CD4-positive, alpha-beta T cell (primary cell): ENCODE measurements at places on chromosomes 11 and 22. TPM values are rescaled to one million over a fixed set of nuclear protein-coding genes. Genes with fewer than 3 reads are reported as not detected.

Gene ATG16L2
- 58.3 TPM for total RNA-seq

Gene PHETA2
- 0.42 TPM for total RNA-seq

Gene TSKU
- total RNA-seq = not detected

Gene PHLDB1
- 1.8 TPM for total RNA-seq

Gene SYT7
- total RNA-seq = not detected

Gene GPR83
- total RNA-seq = 0.11 TPM

DNA sequence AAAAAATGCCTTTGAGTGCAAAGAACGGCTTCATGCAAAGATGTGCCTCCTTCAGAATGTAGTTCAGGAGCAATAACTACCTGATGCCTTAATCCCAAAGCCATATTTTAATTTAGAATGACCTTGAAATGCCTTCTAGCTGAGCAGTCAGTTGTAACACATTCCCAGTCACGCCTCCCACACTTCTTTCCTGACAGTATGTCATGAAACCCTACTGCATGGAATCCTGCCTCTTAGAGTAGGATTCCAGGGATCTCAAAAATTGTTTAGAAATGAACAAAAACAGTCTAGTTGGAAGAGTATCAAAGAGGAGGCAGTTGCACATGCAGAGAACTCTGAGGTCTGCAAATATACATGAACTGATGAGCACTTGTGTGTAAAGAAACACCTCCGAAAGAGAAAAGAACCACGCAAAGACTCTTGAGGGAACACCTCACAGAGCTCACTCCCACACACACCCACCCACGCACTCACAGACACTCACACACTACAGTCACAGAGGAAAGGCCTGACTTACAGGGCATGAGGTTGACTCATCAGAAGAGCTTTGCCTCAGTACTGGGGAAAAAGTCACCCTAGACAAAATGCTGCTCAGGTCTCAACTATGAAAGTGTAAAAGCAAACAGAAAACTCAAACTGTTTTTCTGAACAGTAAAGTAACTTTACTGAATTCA, 77.4 kb downstream of the GGTLC2 start:
- no peaks in the 10 kb centered on the region for H3K27me3 ChIP-seq
- no peak overlapping the region for H3K4me3 ChIP-seq
- H3K27ac ChIP-seq = no peak overlapping the region
- H3K36me3 ChIP-seq = no peaks in the 10 kb centered on the region

GRCh38 chr11:88194990-88195389, 19.7 kb upstream of the RAB38 start:
- DNase-seq = no peak
- H3K27me3 ChIP-seq = no peaks in the 10 kb centered on the region
- no peaks in the 10 kb centered on the region for H3K4me1 ChIP-seq
- H3K36me3 ChIP-seq = no peaks in the 10 kb centered on the region
- H3K4me3 ChIP-seq = no peak overlapping the region
- no peak overlapping the region for H3K27ac ChIP-seq

DNA sequence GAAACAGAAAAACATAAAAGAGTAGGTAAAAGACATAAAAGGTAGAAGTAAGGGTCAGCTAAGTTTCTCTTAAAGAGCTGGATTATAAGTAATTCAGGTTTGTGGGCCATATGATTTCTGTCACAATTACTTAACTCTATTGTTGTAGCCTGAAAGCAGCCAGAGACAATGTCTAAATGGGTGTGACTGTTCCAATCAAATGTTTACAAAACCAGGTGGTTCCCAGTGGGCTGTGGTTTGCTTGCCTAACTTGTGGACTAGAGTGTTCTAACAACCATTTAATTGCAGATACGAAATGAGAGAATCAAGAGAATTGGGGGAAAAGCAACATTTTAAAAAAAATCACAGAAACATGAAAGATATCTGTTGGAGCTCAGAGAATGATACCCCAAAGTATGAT, 22.6 kb downstream of the OR6M1 start:
- DNase-seq = no peak
- H3K4me1 ChIP-seq = no peaks in the 10 kb centered on the region
- no peak overlapping the region for H3K4me3 ChIP-seq
- peaks cover 3% of the 10 kb centered on the region for H3K27me3 ChIP-seq

DNA sequence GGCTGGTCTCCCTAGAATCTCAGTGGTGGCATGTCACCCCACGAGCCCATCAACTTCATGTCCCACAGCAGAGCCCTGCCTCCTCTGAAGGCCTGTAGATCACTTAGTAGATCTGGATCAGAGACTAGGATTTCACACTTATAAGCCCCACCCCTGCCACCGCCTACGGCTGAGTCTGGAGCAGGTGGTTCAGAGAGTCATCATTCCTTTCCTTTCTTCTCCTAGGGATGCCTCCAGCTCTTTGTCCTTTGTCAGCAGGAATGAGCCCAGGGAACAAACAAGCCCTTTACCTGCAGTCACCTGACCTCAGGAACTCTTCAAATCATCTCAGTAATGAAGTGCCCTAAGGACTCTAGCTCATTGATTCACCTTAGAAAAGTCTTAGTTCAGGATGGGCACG, 37.8 kb downstream of the SCGB1A1 start:
- H3K4me3 ChIP-seq = no peak overlapping the region
- no peaks in the 10 kb centered on the region for H3K4me1 ChIP-seq
- H3K36me3 ChIP-seq = no peaks in the 10 kb centered on the region

GRCh38 chr11:9566561-9567063, 6.9 kb upstream of the WEE1 start:
- no peaks in the 10 kb centered on the region for H3K36me3 ChIP-seq
- peaks cover 9% of the 10 kb centered on the region for H3K4me1 ChIP-seq
- no peaks in the 10 kb centered on the region for H3K27me3 ChIP-seq
- no peak for DNase-seq

- H3K27me3 ChIP-seq = no peaks in the 10 kb centered on the region
- no peak overlapping the region for H3K27ac ChIP-seq
- no peaks in the 10 kb centered on the region for H3K4me1 ChIP-seq
Observed at GRCh38 chr11:120612513-120613263, 101.1 kb downstream of the GRIK4 start.

- no peak overlapping the region for H3K27ac ChIP-seq
- H3K27me3 ChIP-seq = no peaks in the 10 kb centered on the region
- H3K4me1 ChIP-seq = no peaks in the 10 kb centered on the region
- no peak overlapping the region for H3K4me3 ChIP-seq
Observed at GRCh38 chr11:36868380-36868779, 270.3 kb upstream of the RAG2 start.

DNA sequence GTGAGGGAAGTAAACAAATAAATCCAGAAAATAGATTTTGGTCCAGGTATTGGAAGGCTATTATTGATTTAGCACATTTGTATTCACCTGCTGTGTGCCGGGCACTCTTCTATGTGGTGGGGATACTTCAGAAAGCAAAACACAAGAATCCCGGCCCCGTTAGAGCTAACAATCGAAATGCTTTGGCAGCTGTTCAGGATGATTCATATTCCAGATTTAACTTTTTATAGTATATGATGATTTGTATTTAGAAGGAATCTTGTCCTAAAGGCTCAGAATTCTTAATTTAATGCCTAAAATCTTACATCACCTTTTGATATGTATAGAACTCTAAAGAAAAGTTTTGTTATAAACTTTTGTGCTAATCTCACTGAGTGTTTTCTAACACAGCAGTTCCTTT, 28.0 kb downstream of the ZC3H12C start:
- peaks cover 6% of the 10 kb centered on the region for H3K27me3 ChIP-seq
- DNase-seq = no peak
- H3K4me3 ChIP-seq = no peak overlapping the region

GRCh38 chr22:28918550-28919271, 35.3 kb downstream of the ZNRF3 start:
- no peaks in the 10 kb centered on the region for H3K4me1 ChIP-seq
- H3K27me3 ChIP-seq = peaks cover under 1% of the 10 kb centered on the region
- no peak overlapping the region for H3K4me3 ChIP-seq
- no peak overlapping the region for H3K27ac ChIP-seq

- H3K27ac ChIP-seq = no peak overlapping the region
- DNase-seq = no peak
- no peak overlapping the region for H3K4me3 ChIP-seq
- peaks cover 54% of the 10 kb centered on the region for H3K36me3 ChIP-seq
- H3K27me3 ChIP-seq = no peaks in the 10 kb centered on the region
Observed at GRCh38 chr11:134258577-134258976, 5.2 kb downstream of the ACAD8 start.
